Hematopoietic multipotent progenitor cell treated with erythropoietin and hydrocortisone succinate and interleukin-3 and kit ligand, for 8 days (in vitro differentiated cells): ENCODE measurements at places on chromosomes 4 and X.

GRCh38 chr4:157521906-157522305 is 301.4 kb downstream of the GRIA2 start:
- no peak for DNase-seq

GRCh38 chr4:8222609-8223388 is 23.7 kb downstream of the SH3TC1 start:
- no peak for DNase-seq

DNA sequence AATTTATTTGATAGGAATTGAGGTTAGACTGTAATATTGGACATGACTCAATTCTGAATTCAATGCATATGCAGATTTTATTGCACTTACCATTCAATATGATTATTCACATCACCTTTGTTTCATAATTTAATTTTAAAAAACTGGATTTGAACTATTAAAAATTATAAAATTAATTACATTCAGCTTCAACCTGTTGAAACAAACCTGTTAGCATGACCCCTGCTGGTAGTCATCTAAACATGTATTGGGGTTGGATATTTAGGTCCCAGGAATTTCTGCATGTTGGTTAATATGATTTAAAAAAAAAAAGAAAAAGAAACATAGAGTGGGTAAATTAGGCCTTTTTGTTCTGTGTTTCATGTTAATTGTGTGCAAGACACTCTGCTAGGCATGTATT is 85.9 kb downstream of the ARSJ start:
- no peak for DNase-seq

DNA sequence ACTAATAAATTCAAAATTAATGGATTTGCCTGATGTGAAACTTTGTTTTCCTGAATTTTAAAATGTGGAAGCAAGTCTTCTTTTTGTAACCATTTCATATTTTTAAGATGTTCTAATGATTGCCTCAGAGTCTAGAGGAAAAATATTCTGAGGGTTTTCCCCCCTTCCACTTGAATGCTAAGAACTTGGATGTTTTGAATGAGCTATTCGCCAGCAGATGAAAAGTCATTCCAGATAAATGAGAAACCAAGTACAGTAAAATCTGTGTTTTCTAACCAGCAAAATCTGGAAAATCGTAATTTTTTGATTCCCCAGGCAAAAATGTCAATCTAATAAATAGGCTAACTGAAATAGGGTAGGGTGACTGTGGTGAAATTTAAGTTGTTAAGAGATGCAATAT is 45.6 kb downstream of the SLIT2 start:
- DNase-seq = no peak

DNA sequence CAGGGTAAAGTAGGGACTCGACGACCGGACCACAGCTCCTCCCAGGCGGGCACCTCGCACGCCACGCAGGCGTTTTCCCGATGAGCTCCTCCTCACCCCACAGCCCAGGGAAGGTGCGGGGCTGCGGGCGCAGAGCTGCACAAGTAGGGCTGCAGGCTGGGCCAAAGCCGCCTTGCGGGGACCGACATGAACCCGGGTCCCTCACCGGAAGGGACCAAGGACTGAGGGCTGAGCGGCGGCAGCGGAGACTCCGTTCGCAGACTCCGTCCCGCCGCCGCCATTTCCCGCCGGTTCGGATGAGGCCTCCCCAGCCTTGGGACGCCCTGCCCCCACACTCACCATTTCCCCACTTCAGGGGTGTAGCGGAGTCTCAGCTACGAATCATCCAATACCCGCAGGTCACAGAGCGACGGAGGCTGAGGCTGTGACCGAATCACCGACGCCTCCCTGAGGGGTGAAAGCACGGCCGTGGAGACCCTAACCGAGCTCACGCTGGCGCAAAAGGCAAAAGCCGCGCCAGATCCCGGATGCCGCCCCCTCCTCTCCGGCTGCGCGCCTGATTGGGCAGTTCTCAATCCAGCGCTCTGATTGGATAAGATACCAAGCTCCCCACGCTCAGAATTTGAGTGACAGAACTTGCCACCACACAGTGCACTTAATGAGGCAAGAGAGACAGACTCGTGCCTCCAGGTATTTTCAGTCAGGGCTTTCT is at the start of gene ZNF732:
Gene ZNF732 (minus strand): TSS at position 506 of the 712 bp plus-strand sequence. CDS start 164 bp downstream, at position 342.
- no peak for DNase-seq
